ENCODE measurements at places on chromosomes 1 and 21.

DNA sequence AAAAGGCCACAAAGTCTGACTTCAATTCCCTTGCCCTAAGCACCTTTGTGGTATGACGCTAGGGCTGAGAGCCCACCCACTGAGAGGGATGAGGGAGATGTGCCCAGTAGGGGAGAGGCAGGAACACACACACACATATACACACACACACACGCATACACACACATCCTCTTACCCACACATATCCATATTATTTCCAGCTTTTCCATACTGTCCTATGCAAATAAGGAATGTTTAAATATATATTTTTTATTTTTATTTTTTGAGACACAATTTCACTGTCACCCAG lies 3.0 kb downstream of the RAB25 start:
- no peak for DNase-seq

DNA sequence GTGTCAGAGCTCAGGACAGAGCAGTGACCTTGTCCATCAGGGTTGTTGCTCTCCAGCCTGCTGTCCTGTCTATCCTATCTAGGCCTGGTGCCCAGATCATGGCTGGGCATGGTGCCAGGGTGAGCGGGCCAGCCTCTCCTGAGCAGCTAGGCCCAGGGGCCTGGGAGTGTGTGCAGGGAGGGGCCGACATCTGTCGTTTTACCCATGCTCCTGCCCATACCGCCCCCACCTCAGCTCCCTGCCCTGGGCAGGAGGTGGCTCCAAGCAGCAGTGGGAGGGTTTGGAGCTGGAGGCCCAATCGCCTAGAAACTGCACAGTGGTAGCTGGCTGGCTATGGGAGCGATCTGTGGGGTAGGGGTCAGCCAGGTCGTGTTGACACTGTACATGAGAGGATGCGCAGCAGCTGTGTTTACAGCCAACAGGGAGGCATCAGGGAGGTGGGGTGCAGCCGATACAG lies 6.5 kb downstream of the INSRR start:
- DNase-seq = no peak

GRCh38 chr21:33008333-33009051 lies 17.2 kb upstream of the OLIG2 start:
- DNase-seq = no peak

- DNase-seq = no peak
Measured at GRCh38 chr1:29933067-29933466, 696.7 kb downstream of the PTPRU start.

DNA sequence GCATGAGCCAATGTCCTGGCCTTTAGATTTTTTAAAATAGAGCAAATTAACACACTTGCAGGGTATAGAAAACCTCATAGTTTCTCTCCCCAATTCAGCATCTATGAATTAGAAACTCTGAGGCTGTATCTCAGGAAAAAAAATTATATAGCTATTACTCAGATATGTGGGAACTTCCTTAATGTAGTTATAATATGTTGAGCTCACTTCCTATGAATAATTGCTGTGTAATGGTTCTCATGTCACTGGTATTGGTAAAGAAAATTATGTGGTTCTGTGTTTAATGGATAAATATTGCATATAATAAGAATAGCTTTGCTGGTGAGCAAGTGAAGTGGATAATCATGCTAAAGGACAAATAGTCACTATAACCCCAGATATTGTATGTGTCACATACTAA lies 2019.8 kb downstream of the NCAM2 start:
- no peak for DNase-seq

GRCh38 chr1:99131546-99131945 lies 126.9 kb upstream of the PLPPR5 start:
- DNase-seq = no peak

- no peak for DNase-seq
Measured at GRCh38 chr21:42677339-42678321, 24.2 kb downstream of the PDE9A start.

DNA sequence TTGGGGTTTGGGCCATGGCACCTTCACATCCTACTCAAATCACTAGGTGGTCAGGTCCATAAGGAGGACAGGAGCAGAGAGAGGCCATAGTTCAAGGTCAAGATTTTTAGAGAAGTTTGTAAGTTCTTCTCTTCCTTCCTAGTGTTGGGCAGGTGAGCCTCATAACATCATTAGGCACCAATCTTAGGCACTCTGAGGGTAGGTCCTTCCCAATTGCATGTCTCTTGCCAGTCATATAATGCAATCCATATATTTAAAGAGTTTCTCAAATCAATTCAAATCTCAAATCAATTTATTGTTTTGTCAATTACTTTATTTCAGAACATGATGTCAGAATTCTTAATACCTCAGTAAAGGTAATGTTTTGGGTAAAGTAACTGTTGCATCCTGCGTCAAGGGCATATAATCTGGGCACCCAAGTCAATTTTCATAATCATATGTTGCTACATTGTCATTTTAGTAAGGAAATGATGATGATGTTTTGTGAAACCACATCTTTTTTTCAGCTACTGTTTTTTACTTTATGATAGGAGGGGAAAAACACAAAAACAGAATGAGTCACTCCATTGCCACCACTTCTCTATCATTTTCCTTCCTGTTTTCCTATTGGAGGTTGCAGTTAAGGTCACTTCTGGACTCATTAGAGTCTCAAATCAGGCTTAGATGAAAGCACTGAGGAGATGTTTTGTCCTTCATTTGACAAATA lies 122.7 kb downstream of the UCHL5 start:
- no peak for DNase-seq

DNA sequence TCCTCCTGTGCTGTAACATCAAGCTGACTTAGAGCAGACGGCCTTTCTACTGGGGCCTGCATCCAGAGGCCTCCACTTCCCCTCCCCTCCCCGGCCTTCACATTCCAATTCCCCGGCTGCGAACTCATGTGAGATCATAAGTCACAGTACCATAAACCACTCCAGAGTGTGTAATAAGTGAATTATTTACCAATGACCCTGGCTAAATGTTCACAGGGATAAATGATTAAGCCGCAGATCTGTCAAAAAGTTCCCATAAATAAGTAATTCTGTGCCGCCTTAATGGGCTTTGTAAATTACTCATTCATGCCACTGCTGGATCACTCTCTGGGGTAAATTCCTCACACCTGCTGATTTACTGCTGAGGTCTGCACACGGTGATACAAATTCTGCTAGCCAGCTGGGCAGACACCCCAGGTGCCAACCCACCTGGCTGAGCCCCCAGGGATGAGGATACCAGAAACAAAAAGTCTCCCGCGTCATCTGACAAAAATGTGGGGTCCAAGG lies 27.4 kb upstream of the KIRREL1 start:
- DNase-seq = no peak

DNA sequence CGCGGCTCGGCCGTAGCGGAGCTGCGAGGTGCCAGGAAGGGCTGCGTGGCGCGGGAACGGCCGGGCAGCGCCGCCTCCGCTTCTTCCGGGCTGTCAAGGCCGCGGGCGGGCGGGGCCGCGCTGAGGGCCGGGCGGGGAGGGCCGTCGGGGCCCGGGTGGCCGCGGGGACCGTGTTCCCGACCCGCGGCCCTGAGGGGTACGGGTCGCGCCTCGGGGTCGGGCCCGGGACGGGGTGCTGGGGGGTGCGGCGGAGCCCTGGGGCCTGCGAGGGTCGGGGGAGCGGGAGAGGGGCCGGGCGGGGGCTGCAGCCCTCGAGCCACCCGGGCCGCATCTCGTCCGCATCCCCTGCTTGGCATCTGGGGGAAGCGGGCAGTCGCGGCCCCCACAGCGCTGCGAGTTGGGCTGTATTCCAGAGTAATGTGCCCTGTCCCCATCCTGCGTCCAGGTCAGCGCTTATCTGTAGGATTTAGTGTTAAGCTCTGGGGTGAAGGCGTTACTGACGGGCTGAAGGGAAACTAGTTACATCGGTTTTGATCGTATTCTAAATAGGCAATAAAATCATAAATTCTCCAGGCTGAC lies 379 bp downstream of the RER1 start:
- DNase-seq = no peak

DNA sequence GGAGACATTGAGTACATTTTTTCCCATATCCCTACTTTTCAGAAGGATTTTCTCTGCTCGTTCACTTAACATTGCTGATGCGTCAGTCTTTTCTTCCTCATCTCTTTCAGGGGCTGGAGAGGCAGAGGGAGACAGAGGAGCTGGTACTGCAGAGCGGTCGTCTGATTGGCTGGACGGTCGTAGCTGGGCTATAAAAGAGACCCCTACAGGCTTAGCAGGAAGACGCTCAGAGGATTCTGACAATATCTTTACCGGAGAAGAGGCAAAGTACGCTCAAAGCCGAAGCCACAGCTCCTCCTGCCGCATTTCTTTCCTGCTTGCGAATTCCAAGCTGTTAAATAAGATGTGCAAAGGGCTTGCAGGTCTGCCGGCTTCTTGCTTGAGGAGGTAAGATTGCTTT lies at the start of gene RGS4:
Gene RGS4 (plus strand): TSS at position 220 of the 400 bp plus-strand sequence. CDS start 124 bp downstream, at position 344.
- DNase-seq = no peak

GRCh38 chr1:41468122-41468762 lies 16.2 kb downstream of the EDN2 start:
- no peak for DNase-seq

GRCh38 chr1:10599194-10599861 lies 124.6 kb downstream of the PEX14 start:
- no peak for DNase-seq

DNA sequence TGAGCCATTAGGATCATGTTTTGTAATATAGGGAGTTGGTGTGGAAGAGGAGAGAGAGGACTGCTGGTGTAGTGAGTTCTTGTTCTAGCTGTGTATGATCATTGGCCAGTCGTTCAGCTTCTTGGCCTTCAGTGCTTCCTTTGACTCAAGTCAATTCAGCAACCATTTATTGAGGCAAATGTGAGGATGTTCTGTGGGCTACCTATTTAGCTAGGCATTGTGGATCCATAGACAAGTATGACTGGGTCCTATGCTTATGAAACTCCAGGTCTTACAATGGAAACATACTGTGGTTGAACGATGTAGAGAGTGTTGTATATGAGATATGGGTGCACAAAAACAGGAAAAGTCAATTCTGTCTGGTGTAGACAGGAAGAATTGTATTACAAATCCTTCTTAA lies 41.7 kb downstream of the NFIA start:
- no peak for DNase-seq

DNA sequence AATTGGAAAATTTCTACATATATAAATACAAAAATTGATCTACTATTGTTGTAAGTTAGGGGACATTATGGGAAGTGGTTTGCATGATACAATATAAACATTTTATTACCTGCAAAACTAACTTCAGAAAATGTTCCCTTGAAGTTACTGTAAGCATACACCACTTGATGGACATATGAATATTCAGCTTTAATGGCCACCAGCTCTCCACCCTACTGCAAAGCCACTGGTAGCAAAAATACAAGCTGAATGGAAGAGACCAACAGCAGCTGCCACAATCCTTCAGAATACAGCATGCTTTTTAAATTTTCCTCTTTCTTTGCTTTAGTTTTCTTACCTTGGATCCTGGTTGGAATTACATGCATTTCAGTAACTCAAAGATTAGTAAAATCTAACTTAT lies 69.8 kb downstream of the COQ8A start:
- DNase-seq = no peak

- DNase-seq = no peak
Measured at GRCh38 chr1:243801378-243801777, 48.7 kb downstream of the AKT3 start.

DNA sequence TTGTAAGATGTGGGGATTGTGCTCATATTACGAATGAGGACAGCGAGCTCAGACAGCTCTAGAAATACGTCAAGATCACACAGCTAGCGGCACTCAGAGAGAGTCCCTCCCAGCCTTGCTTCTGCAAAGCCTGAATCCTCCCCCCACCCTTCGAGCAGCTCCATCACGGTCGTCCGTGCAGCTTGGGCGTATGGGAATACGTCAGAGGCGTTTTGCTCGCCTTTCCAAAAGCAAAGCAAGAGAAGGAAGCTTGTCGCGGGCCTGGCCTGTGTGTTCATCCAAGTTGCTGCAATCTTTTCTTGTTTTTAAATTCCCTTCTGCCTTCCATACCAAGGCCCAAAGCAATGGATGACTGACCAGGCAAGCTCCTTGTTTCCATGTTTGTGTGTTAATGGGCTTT lies 125.5 kb upstream of the IRF2BP2 start:
- no peak for DNase-seq

GRCh38 chr1:169363046-169363730 lies 4.4 kb downstream of the NME7 start:
- no peak for DNase-seq

GRCh38 chr1:54245501-54245900 lies 45.5 kb downstream of the MRPL37 start:
- no peak for DNase-seq

- DNase-seq = no peak
Measured at GRCh38 chr1:102262994-102263393, 266.3 kb upstream of the OLFM3 start.

DNA sequence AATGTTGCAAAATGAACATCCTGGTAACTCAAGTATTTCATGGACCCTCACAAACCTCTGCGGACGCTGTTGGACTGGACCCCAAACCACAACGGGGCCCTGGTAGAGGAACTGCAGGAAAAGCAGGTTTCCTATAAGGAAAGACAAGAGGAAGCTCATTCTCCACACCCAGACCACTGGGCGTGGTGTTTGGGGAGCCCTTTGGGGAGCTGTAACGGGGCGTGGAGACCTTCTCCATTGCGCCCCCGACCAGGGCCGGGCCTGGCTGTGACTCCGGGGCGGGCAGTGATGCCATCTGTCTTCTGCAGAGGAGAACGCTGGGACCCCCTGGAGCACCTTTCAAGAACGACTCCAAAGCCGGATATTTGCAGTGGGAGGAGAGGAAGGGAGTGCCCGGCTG lies 30.0 kb upstream of the AGPAT3 start:
- no peak for DNase-seq
